HuH-7.5 (cell line): ENCODE measurements at places on chromosomes 3 and 15.
A peak's percentile ranks its signal among the peaks of the same experiment; 100 is the strongest.

DNA sequence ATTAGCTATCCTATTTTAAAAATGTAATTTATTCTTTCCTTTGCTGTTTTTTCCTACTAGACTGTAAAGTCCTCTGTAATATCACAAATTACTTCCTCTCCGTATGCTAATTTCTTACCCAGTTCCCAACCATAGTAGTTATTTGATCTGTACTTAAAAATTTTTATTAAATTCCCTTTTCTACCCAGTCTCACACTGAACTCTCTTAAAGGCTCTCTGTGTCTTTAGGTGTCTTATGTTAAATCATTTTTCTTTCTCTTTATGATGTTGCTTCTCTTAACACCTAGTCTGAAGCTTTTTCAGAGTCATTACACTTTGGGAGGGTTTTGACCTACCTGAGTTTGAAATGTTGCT is 378.6 kb downstream of the NSUN3 start:
- DNase-seq: no peak

GRCh38 chr3:181581656-181582055 is 130.1 kb upstream of the SOX2 start:
- no peak for DNase-seq

DNA sequence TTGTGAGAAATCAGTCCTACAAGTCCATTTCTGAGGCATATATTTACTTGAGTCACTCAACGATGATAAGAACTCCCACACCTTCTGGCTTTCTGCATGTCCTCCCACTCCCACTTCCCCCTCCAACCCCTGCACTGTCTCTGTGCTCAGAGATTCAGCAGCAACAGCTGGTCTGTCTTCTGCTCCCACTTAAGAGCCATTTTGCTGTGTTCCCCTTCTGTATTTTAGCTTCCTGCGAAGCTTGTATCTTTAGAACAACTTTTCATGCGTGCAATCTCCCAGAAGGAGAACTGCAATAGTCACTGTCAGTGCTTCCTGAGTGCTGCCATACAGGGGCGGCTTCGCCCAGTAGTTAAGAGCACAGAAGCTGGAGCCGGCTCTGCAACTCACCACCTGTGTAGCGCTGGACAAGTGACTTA is 90.0 kb upstream of the SPATA12 start:
- no peak for DNase-seq

DNA sequence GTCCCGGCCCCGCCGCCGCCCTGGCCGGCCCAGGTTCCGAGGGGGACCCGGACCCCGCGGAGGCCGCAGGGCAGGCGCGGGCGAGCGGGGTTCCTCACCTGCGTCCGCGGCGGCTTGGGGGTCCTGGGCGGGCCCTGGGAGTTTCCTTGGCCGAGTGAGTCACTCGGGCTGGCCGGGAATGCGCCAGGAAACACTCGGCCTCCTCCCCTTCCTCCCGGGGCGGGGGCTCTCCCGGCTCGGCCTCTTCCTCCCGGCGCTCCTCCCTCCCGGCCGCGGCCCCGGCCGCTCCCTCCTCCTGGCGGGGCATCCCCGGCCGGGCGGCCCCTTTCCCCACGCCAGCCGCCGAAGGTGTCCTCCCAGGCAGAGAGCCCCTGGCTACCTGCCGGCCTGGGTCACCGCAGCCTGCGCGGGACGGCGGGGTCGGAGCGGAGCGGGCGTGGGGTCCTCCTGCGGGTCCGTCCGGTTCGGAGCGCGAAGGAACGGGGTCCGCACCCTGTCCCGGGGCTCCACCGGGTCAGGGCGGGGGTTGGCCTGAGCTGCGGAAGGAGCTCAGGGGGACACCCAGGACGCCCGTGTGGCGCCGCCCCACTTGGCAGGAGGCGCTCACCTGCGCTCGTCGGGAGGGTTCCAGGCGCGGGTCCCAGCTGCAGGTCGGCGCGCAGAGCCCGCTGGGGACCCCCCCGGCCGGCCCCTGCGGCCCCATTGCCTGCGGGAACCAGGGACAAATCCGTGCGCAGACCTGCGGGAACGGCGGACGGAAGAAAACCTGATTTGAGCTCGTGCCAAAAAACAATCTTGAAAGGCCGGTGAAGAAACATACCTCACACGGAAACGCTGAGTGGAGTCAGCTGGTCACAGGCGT is at the start of gene CYFIP1:
Gene CYFIP1, minus strand, starts transcription at position 180 of the 862 bp plus-strand sequence. CDS start 33,083 bp downstream, outside the sequence.
- peak; percentile 91 for DNase-seq

DNA sequence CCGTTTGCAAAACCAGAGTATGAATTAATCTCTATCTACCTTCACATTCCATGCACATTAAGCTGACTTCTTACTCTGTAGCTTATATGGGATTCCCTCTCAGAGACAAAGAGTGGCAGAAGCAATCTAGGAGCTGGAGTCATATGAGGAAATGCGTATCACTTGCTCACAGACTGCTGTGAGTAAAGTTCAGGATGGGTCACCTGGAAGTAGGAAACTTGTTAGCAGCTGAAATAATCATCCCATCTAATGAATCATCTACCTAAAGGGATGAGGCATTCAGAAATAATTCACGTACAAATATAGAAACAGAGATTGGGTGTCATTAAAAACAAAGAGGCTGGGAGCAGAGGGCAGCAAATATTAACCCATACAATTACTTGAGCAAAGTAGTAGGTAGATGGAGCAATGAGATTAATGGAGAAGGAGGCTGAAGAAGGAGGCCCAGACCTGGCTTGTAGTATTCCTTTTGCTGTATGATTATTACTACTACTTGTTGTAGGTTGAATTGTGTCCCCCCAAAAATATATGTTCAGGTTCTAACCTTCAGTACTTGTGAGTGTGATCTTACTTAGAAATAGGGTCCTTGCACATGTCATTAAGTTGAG is 866.3 kb downstream of the ROBO2 start:
- DNase-seq: no peak

GRCh38 chr3:46516521-46516920 is 18.7 kb downstream of the RTP3 start:
- DNase-seq: no peak

DNA sequence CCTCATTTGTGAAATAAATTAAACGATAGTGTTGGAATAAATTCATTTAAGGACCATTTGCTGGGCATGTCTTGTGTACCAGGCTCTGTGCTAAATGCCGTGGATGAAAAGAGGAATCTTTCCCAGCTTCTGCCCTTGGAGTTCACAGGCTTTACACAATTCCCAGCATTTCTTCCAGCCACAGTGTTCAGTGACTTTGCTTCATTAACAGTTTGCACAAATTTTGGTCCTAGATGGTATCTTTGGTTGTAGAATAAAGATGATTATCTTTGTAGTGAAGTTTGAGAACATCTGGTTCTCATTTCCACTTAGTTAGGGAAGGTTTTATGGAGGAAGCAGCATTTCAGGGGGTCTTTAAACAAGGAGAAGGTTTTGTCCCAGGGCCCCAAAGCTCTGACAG is 100.1 kb downstream of the LRTM1 start:
- DNase-seq: no peak

DNA sequence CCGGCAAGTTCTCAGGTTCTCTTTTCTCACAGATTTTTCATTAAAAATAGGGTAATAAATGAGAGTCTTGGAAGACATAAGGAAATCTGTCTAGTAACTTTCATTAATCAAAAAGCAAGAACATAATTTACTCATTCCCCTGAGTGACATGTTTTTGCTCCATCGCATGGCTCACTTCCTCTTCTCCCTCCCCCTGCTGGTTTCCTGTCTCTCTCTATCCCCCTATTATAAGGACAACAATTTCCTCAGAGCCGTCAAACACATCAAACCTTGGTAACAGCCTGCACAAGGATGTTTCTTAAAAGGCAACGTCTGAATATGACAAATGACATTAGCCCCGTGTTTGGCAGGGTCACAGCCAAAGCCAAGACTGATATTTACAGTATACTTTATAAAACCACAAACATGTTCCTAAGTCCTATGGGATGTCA is 1149.6 kb downstream of the IGSF11 start:
- DNase-seq: no peak
